Activated naive CD8-positive, alpha-beta T cell treated with anti-CD3 and anti-CD28 coated beads, Interleukin-2, amount 50 U/mL, for 24 hours (primary cell): ENCODE measurements at places on chromosomes 7 and 10.
A peak's percentile ranks its signal among the peaks of the same experiment; 100 is the strongest.

DNA sequence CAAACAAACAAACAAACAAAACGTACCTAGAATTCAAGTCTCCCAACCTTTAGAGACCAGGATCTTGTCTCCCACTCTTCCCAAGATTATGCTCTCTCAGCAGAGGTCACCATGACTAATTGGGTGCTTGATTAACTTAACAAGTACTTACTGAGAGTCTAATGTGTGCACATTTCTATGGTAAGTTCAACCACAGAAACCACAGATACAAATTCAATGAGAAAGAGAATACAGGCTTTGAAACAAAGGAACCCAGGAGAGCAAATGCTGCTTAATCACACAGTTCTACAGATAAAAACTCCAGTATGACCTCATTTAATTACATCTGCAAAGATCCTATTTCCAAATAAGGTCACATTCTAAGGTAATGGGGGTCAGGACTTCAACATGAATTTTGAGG, 142.8 kb downstream of the DNAJC1 start:
- no peak for DNase-seq

- no peak for DNase-seq
These were observed 106.4 kb upstream of the SDK1 start for GRCh38 chr7:3194501-3195141.

DNA sequence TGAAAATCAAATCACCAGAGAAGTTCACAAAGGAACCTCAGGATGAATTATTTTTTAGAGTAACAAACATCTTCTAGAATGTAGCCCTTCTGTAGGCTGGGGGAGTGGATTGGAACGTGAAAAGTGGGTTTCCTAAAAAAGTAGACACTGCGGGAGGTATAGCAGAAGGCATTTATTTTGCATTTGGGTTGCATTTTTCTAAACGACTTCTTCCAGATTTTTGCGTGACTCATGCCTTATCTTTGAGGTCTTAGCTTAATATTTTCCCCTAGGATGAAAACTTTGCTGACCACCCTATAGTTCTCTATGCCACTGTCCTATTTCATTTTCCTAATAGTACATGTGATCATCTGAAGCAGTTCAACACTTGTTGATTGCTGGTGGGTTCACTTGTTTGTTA, 112.7 kb upstream of the JCAD start:
- no peak for DNase-seq

DNA sequence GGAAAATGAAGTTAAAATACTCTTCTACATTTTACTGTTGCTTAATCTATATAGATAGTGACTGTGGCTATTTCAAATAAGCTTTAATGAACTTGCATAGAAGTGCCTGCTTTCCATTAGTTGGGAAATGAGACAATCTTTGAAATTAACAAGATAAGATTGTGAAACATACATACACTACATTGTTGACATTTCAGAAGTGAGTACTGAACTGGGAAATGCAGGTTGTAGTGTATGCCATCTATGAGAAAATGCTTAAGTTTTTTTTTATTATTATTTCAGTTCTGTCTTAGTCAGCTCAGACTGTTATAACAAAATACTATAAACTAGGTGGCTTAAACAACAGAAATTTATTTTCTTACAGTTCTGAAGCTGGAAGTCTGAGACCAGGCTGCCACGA, 49.6 kb upstream of the CSTF2T start:
- no peak for DNase-seq

DNA sequence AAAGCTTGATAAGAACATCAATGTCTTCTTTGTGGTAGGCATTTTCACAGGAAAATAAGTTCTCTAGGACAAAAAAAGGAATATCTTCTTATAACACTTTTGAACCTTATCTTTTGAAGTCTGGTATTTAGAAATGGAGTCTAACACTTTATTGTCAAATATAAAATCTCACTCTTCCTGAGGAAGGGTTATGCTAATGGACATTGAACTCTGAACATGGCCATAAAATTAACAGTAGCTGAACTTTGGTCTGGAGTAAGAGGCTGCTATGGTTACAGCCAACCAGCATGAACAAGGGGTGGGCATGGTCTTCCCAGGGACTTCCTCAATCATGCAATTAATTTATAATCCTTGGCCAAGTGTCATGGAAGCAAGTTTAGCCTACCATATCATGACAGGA, at the start of gene CLRN3:
CLRN3 (minus strand) TSS at position 199 of the 400 bp plus-strand sequence; CDS start at position 42, 157 bp downstream.
- DNase-seq, result no peak

- no peak for DNase-seq
These were observed 388.7 kb upstream of the MGMT start for GRCh38 chr10:129078346-129078745.

DNA sequence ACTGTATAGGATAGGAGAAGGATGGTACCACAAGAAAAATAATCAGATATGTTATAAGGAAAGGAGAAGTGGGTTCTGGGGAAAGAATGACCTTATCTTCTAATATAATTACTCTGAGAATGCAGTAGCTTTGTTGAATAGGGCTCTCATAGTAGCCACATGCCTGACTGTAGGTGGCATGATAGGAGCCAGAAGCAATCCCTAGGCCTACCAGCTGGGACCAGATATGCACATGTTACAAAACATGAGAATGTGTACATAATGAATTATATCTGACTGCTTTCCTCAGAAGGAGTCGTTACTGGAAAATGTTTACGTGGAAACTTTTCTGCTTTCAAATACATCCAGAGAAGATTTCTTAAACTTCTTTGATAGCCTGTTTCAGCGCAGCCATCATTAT, 53.2 kb upstream of the FAM3C start:
- DNase-seq, result no peak

- DNase-seq, result no peak
These were observed 371.9 kb downstream of the ZWINT start for GRCh38 chr10:55989188-55989587.

- DNase-seq, result peak; percentile 59
These were observed 540 bp downstream of the SNX13 start for GRCh38 chr7:17939606-17940301.

GRCh38 chr10:9305018-9305655, 1250.6 kb downstream of the GATA3 start:
- no peak for DNase-seq

- DNase-seq, result no peak
These were observed 6.2 kb upstream of the IGF2BP3 start for GRCh38 chr7:23476286-23477156.

GRCh38 chr7:25893436-25893835, 258.6 kb upstream of the NFE2L3 start:
- no peak for DNase-seq

DNA sequence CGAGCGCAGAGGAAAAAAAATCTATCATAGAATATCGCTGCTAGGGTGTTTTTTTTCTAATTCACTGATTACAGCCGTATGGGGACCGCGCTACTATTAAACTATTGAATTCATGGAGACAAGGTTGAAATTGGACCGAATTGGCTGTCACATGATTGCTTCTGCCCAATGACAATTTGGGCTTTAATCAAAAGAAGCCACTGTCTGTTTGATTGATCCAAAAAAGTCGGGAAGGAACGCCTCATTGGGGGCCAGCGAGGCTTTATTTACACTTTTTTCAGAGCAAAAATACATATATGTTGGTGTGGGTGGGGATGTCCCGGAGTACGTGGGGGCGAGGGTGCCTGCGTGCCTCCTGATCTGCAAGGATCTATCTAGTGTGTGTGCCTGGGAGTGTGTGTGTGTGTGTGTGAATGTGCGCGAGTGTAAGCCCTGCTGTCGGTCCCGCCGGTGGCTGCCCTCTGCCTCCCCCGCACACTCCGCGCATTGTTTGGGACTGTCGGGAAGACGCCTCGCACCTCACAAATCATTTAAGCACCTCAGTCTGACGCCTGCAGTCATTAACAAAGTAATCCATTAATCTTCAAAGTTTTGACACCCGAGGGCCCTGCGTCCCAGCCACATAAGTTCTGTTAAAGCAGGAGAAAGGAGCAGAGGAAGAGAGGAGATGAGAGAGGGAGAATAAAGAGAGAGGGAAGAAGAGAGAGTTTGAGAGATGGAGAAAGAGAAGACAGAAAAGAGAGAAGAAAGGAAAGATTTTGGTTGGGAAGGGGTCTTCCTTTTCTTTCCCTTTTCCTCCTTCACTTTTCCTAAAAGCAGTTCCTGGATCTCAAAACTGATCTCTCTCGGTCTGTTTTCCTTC, at the start of gene HOXA2:
HOXA2 (minus strand) TSS at position 103 of the 862 bp plus-strand sequence. CDS start 183 bp downstream, outside the sequence.
- no peak for DNase-seq
